ENCODE measurements at places on chromosomes 3 and 15.

- DNase-seq: no peak
Observed at GRCh38 chr15:92631721-92632120, 23.9 kb downstream of the FAM174B start.

DNA sequence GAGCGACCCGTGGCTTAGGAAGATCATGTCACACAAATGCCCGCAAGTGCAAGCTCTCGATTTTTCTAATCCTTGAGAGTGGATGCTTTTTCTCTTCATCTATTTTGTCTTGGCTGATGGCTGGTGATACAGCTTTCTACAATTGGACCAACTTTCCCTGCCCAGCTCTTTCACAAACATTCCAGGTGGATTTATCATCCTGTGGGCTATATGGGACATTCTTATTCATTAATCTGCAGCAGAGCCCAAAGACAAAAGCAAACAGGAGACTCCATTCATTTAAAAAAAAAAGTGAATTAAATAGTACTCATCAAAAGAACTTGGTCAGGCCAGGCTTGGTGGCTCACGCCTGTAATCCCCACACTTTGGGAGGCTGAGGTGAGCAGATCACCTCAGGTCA lies 14.2 kb upstream of the TSEN2 start:
- DNase-seq: no peak

GRCh38 chr3:102733791-102734563 lies 299.2 kb downstream of the ZPLD1 start:
- no peak for DNase-seq

- DNase-seq: no peak
Observed at GRCh38 chr15:82398785-82399184, 30.8 kb upstream of the GOLGA6L9 start.

DNA sequence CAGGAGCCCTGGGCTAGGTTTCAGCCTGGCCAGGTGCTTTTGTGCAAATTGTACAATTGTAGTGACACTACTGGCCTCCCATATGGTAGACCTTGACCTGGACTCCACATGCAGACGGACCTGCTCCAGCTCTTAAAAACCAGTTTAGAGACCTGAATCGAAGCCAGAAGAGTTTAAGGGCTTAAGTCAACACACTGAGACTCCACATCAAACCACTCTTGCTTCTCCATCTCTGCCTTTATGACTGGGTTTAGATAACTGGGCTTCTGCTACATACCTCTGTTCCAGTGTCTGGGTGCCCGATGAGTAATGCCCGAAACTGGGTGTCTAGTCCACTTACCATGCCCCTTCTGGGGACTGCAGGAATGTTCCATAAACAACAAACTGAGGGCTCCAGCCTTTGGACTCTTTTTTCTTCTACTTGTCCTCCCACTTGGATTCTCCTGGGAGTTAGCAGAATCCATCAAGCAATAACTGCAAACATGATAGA lies 32.8 kb downstream of the TMEM212 start:
- DNase-seq: peak; percentile 11

DNA sequence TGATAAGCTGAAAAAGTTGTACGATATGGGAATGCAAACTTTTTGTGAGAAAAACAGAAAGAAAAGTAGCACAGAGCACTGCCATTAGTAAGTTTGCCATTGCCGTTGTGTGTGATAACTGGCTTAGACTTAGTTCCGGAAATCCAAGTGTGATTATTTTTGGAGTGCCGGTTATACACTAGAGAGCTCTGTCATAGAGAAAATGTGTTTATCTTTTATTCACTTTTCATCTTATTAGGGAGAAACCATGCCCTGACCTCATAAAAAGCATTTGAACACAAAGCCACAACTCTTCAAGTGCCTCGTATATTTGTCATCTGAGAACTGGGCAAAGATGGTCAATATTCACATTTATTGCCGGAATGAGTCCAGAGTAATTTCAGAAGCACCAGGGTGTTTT lies 36.1 kb downstream of the CTDSPL start:
- no peak for DNase-seq

GRCh38 chr3:17030438-17030837 lies 145.7 kb downstream of the PLCL2 start:
- DNase-seq: no peak

- DNase-seq: no peak
Observed at GRCh38 chr3:136247436-136247835, 2.7 kb upstream of the PCCB start.

- DNase-seq: no peak
Observed at GRCh38 chr3:34364335-34364734, 565.9 kb downstream of the PDCD6IP start.

- DNase-seq: no peak
Observed at GRCh38 chr3:71393093-71393492, 190.4 kb downstream of the FOXP1 start.

DNA sequence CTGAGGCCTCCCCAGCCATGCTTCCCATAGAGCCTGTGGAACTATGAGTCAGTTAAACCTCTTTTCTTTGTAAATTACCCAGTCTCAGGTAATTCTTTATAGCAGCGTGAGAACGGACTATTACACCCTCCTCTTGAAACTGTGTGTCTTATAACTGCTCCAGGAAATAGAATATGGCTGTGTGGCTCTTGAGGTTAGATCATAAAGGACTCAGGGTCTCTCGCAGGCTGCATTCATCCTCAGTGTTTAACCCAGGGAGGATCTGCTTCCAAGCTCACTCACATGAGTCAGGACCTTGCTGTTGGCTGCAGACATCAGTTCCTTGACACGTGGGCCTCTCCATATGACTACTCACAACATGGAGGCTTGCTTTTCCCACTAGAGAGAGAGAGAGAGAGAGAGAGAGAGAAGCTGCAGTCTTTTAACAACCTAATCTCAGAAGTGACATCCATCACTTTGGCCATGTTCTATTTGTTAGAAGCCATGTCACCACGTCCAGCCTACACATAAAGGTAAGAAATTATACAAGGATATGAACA lies 114.3 kb upstream of the UBE2E1 start:
- DNase-seq: no peak
